ENCODE measurements at places on chromosomes 7 and 10.
A peak's percentile ranks its signal among the peaks of the same experiment; 100 is the strongest.

GRCh38 chr10:123634221-123634620 is 31.9 kb upstream of the GPR26 start:
- DNase-seq: no peak

DNA sequence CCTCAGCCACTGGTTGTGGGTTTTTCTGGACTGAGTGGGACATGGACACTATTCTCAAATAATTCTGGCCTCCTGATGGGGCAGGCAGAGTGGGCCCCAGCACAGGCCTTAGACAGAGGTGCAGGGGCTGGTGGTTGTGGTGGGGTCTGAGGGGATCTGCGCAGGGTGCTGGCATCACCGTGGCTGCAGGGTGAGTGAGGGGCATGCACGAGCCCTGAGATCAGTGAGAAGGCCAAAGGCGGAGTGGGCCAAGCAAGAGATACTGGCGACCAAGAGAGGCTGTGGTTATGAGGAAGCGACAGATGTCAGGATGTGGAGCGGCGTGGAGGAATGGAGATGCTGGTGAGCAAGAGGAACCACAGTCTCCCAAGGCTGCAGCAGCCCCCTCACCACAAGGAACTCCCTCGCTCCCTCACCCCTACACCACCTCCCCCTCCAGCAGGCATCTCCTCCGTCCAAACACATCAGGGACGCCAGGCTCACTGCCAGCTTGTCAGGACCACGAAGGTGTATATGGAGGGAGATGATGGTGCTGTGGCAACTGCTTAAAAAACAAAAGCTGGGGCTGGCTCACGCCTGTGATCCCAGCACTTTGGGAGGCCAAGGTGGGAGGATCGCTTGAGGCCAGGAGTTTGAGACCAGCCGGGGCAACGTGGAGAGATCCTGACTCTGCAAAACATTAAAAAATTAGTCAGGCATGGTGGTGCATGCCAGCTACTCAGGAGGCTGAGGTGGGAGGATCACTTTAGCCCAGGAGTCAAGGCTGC is 9.6 kb downstream of the PRF1 start:
- no peak for DNase-seq

- DNase-seq: peak; percentile 90
Observed at GRCh38 chr10:100529475-100530298, at the start of gene NDUFB8. NDUFB8 (minus strand) TSS chr10:100529871; CDS start chr10:100529851, 20 bp downstream.

DNA sequence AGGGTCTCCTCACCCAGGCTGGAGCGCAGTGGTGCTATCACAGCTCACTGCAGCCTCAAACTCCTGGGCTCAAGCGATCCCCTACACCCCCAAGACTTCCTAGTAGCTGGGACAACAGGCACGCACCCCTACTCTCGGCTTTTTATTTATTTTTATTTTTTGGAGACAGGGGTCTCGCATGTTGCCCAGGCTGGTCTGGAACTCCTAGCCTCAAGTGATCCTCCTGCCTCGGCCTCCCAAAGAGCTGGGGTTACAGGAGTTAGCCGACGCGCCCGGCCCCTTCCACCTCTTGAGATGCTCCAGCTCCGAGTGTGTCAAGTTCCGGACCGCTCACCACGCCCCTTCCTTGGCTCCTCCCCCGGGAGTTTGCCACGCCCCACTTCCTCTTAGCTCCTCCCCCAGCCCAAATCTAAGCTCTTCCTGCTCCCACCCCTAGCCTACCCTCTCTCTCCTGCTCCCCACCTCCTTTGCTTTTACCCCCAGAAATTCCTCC is 6.3 kb downstream of the NAT16 start:
- DNase-seq: peak; percentile 75

DNA sequence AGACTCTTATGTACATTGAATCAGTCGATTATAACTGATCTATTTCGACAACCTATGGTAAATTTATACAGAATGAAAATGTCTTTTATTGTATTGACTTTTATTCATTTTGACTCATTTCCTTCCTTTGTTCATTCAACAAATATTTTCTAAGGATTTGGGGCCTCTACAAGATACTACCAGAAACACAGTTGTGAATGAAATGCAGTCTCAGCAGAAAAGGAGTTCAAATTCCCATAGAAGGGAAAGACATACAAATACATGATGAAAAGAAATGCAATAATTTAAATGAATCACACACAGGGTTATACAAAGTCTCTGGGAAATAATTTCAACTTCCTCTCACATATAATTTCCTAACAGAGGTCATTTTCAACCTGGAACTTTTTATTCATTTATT is 134.0 kb upstream of the SEMA3A start:
- no peak for DNase-seq

DNA sequence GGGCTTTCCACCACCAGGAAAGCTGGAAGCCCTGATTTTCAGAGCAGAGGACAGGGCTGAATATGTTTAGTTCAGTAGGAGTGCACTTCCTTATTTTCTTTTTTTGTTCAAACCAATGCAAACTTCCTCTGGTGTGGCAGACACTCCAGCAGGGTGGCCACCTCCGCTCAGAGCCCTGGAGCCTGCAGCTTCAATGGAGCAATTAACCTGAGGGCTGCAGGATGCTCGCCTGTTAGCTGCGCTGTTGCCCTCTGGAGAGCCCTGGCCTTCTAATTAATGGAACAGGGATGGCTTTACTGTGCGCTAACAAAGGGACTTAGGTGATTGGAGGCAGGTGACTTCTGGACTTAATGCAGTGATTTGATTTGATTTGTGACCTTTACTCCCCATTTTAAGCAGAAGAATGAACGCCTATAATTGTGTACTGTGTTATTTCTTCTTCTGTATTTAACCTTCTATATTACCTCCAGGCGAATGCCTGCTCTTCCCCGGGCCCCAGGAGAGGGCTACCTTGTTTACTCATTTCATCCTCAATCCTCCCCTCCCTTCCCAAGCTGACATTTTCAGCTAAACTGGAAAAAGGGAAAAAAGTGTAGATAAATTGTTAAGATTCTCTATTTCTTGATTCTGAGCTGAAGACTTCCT is 123.0 kb upstream of the CTBP2 start:
- DNase-seq: no peak
